ENCODE measurements at places on chromosomes 4 and X. TPM values are rescaled to one million over a fixed set of nuclear protein-coding genes. Genes with fewer than 3 reads are reported as not detected.

The MGARP gene
- total RNA-seq: not detected

The MSANTD1 gene
- total RNA-seq: 0.21 TPM

The SMS gene
- total RNA-seq: 164 TPM

The AVPR2 gene
- not detected for total RNA-seq

The SLC7A11 gene
- total RNA-seq: 98.0 TPM

The CACNA1F gene
- total RNA-seq: not detected

The RIPPLY1 gene
- total RNA-seq: not detected

The PALLD gene
- 88.5 TPM for total RNA-seq

All from tracheal epithelial cell (primary cell).